ENCODE measurements at places on chromosomes 16 and 17.

- DNase-seq, result no peak
Observed at GRCh38 chr16:66006485-66006884, 360.0 kb upstream of the CDH5 start.

DNA sequence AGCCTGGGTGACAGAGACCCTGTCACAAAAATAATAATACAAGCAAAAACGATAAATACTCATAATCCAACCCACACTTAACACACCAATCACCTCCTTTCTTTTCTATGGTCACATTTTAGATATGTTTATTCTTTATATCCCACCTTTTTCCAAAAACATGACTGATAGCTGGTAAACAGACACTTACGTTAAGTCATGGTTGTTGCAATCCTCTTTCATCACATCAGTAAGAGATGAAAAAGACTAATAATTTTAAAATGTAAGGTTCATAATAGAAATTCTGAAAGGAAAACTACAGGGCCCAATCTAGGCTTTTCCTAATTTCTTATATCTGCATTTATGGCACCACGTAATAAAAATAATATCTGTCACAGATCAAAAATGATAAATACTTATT is 10.2 kb downstream of the SMURF2 start:
- no peak for DNase-seq

DNA sequence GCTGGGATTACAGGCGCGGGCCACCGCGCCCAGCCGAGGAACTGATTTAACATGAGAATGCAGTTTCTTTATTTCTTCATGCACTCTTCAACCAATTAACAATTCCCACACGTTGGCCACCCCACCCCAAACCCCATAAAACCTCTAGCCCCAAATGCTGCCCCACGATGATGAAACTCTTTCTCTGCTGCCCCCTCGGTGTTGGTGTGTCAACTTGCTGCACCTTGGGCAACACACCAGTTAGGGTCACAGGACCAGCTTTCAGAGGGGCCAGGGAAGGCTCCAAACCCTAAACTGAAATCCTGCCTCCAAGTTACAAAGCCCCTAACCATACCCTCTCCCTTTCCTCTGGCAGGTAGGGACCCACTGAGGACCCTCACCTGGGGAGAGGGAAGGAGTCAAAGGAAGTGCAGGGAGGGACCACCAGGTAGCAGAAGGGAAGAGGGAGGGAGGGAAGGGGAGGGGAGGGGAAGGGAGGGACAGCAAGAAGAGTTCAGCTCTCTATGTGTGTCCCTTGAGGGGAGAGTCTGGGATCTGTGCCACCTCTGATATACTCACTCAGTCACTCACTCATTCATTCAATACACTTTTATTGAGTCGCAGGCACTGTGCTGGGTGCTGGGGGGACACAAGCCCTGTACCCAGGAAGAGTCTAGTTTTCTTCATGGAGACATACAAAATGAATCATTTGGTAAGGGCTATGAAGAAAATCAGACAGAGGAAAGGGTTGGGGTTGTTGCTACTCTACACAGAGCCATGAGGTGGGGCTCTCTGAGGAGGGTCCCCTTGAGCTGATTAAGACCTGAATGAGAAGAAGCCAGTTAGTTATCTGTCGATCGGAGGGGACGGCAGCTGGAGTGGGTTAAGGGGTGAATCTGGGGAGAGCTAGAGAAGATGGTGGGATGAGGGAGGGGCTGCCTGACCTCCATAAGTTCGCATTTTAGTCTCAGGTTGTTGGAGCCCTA is 3.9 kb downstream of the PLXDC1 start:
- no peak for DNase-seq

DNA sequence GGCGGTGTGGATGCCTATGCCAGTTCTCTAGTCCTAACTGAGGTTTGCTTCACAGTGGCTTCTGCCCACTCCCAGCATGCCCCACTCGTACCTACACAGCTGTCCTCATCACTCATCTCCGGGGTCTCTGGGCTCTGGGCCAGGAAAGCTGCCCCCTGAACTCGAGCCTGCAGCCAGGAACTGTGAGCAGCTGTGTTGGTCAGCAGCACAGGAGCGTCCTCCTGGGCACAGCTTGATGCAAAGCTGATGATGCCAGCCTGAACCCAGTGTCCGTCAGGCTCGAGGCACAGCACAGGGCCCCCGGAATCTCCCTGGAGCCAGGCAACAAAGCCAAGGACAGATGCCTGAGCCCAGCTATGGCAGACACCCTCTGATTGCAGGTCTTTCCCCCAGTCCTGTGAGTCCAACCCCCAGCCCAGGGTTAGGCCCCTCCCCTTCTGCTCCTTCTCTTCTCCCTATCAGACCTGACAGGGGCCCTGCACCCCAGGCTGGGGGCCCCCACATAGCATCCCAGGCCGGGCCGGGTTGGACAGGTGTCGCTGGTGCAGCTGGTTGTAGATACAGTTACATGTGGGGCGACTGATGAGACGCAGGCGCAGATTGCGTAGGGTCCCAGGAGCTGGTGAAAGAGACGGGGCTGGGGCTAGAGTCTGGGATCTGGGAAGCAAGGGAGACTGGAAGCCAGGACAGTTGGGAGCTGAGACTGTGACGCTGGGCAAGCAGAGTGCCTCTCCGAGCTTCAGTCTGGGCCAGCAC is 2.7 kb downstream of the PRSS53 start:
- no peak for DNase-seq

- no peak for DNase-seq
Observed at GRCh38 chr16:72937916-72938794, 109.8 kb downstream of the ZFHX3 start.

DNA sequence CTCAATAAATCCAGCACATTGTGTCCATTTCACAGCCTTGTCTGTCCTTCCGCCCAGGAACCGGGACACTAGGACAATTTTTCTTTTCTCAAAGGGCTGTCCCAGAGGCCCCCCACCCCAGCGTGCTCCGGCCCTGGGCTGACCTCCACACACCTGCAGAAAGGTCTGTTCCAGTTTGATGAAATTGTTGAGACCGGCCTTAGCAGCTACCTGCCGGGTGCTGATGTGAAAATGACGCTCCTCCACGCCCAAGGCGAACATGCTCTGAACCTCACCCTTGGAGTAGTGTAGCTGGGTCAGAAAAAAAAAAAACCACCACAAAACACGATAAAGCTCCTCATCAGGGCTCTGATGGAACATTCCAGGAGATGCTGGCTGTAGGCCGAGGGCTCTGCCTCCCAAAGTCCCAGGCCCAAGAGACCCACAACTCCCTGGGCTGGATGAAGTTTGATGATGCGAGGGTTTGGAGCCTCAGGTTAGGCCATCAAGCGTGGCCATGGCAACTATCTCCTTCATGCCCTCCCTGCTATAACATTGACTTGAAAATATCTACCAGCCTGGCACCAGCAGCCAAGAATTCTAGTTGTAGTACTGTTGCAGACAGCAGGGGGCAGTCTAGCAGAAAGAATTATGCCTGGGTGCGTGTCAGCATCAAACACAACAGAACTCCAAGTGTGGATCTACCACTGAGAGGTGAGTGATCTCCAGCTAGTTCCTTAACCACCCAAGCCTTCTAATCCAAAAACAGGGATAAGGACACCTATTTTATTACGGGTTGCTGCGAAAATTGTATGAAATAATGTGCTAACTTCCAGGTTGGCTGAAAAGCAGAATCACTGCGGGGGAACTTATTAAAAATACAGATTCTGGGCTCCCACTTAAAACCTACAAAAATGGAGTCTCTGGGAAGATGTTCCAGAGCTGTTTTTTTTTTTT is 62.1 kb downstream of the RMI2 start:
- DNase-seq, result peak; percentile 37

GRCh38 chr17:43768382-43768781 is 9.8 kb upstream of the SOST start:
- DNase-seq, result no peak
